ENCODE measurements at places on chromosomes 16 and 17.

GRCh38 chr16:9048302-9048700, 43.1 kb upstream of the HAPSTR1 start:
- DNase-seq: no peak

GRCh38 chr16:354291-354881, 1.9 kb upstream of the AXIN1 start:
- DNase-seq: no peak

GRCh38 chr17:79916991-79917901, 78.0 kb upstream of the CBX4 start:
- DNase-seq: no peak

- DNase-seq: peak; percentile 81
Measured at GRCh38 chr17:37488607-37489196, 989 bp upstream of the DUSP14 start.

- DNase-seq: no peak
Measured at GRCh38 chr17:1029922-1030644, 33.2 kb downstream of the TIMM22 start.

- peak; percentile 74 for DNase-seq
Measured at GRCh38 chr17:80891397-80892018, 100.1 kb upstream of the CHMP6 start.

DNA sequence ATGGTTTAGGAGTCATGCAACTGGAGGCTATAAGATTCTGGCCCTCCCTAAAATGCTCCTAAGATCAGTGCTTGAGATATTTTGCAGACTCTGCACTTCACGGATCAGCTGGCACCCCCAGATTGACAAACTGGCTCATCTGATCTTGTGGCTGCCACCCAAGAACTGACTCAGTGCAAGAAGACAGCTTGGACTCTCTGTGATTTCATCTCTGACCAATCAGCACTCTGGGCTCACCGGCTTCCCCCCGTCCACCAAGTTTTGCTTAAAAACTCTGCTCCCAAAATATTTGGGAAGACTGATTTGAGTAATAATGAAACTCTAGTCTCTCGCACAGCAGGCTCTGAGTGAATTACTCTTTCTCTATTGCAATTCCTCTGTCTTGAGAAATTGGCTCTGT, 26.3 kb upstream of the CCL2 start:
- DNase-seq: no peak

- no peak for DNase-seq
Measured at GRCh38 chr16:86634292-86634691, 55.9 kb downstream of the FOXL1 start.

DNA sequence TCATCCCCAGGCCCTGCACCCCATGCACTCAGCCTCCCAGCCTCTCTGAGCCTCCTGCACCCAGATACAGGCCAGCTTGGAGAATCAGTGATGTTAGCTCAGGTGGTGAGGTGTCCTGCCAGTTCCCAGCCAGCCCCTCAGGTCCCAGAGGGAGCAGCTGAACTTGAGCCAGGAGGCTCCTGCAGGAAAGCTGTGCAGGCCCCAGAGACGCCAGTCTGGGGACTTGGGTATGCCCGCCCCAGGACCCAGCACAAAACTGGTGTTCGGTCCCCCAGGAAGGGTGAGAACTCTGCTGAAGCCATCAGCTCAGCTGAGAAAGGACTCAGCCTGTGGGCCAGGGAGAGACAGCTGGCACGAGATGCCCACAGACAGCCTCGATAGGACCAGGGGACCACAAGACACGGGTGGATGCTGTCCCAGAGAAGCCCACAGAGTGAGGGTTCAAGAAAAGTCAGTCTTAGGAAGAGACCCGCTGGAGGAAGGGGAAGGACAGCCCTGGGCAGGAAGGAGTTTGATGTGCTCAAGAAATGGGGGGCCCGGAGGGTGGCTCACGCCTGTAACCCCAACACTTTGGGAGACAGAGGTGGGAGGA, 11.0 kb downstream of the ENDOV start:
- no peak for DNase-seq

DNA sequence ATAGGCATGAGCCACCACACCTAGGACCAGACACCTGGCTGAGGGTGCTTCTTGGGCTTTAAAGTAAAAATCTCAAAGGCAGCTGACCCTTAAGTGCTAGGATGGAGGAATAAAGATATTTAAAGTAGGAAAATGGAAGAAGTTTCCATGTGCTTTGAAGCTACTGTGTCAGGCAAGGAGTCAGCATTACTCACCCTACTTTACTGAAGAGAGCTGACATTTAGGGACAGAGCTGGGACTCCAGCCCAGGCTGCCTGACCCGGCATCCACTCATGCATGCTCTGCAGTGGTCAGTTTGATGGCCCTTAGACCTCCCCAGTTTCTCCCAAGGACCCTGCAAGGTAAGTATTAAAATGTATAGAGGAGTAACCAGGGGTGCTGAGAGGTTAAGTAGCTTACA, 124.7 kb upstream of the PLCG2 start:
- DNase-seq: no peak

All from GM04503 (cell line).